Uterine smooth muscle cell (primary cell): ENCODE measurements at places on chromosomes 12 and 14. TPM values are rescaled to one million over a fixed set of nuclear protein-coding genes. Genes with fewer than 3 reads are reported as not detected.

Gene OSBPL8
- total RNA-seq, result 86.7 and 127 TPM in 2 replicates

Gene CSRNP2
- total RNA-seq, result 15.6 and 19.0 TPM in 2 replicates

Gene HCAR1
- 1.00 and 1.5 TPM in 2 replicates for total RNA-seq

Gene DEPDC4
- 1.1 and 3.2 TPM in 2 replicates for total RNA-seq

Gene MANSC4
- total RNA-seq, result not detected in 2 replicates

Gene TRHDE
- total RNA-seq, result 87.2 and 109 TPM in 2 replicates

Gene TAS2R31
- 5.7 and 8.2 TPM in 2 replicates for total RNA-seq

Gene OR6C4
- total RNA-seq, result not detected in 2 replicates

Gene ACOT6
- 0.12 TPM in 1 of 2 replicates, not detected in the other for total RNA-seq

Gene RNF212B
- not detected in 2 replicates for total RNA-seq

Gene PRPH
- total RNA-seq, result 0.12 and 0.22 TPM in 2 replicates

Gene SLC7A8
- total RNA-seq, result 21.5 and 26.0 TPM in 2 replicates

Gene SAMD15
- 2.2 and 3.0 TPM in 2 replicates for total RNA-seq

Gene GPR132
- under 0.01 and 0.25 TPM in 2 replicates for total RNA-seq

Gene VPS37B
- 13.6 and 13.8 TPM in 2 replicates for total RNA-seq

Gene ADGRD1
- 0.11 and 1.1 TPM in 2 replicates for total RNA-seq

Gene STAC3
- 0.22 and 0.50 TPM in 2 replicates for total RNA-seq

Gene VWF
- total RNA-seq, result 1.3 and 1.9 TPM in 2 replicates

Gene USP30
- 5.4 and 7.4 TPM in 2 replicates for total RNA-seq

Gene PPFIA2
- 6.2 and 7.3 TPM in 2 replicates for total RNA-seq

Gene ERBB3
- total RNA-seq, result 0.11 and 0.75 TPM in 2 replicates

Gene KCNA5
- total RNA-seq, result not detected in 2 replicates

Gene STAT2
- 147 and 327 TPM in 2 replicates for total RNA-seq

Gene SETD3
- 48.8 and 49.9 TPM in 2 replicates for total RNA-seq

Gene ABCD2
- 0.25 and 0.33 TPM in 2 replicates for total RNA-seq

Gene CELA1
- total RNA-seq, result not detected in 2 replicates

Gene PIANP
- total RNA-seq, result under 0.01 TPM in 1 of 2 replicates, not detected in the other

Gene WNT1
- not detected in 2 replicates for total RNA-seq

Gene PDE3A
- 1.4 and 1.7 TPM in 2 replicates for total RNA-seq

Gene CD4
- 0.25 TPM in 1 of 2 replicates, not detected in the other for total RNA-seq

Gene TSHR
- total RNA-seq, result not detected in 2 replicates

Gene NOVA1
- 4.1 and 5.2 TPM in 2 replicates for total RNA-seq

Gene NANOG
- total RNA-seq, result not detected in 2 replicates

Gene TAS2R20
- 3.9 and 5.8 TPM in 2 replicates for total RNA-seq

Gene OTOGL
- under 0.01 and 0.22 TPM in 2 replicates for total RNA-seq

Gene CLEC6A
- total RNA-seq, result not detected in 2 replicates

Gene GLT8D2
- total RNA-seq, result 19.0 and 36.7 TPM in 2 replicates

Gene IL23A
- total RNA-seq, result 0.22 TPM in 1 of 2 replicates, not detected in the other

Gene CISTR
- total RNA-seq, result 0.75 TPM in 1 of 2 replicates, not detected in the other
